ENCODE measurements at places on chromosomes 7 and 10.

GRCh38 chr7:46764100-46764936 lies 817.6 kb downstream of the TNS3 start:
- DNase-seq: no peak

- no peak for DNase-seq
Observed at GRCh38 chr7:27172315-27172774, 1.8 kb downstream of the HOXA10 start.

- peak; percentile 4 for DNase-seq
Observed at GRCh38 chr10:10901906-10902305, 115.8 kb upstream of the CELF2 start.

GRCh38 chr7:109915670-109916069 lies 1175.3 kb upstream of the LRRN3 start:
- DNase-seq: no peak

DNA sequence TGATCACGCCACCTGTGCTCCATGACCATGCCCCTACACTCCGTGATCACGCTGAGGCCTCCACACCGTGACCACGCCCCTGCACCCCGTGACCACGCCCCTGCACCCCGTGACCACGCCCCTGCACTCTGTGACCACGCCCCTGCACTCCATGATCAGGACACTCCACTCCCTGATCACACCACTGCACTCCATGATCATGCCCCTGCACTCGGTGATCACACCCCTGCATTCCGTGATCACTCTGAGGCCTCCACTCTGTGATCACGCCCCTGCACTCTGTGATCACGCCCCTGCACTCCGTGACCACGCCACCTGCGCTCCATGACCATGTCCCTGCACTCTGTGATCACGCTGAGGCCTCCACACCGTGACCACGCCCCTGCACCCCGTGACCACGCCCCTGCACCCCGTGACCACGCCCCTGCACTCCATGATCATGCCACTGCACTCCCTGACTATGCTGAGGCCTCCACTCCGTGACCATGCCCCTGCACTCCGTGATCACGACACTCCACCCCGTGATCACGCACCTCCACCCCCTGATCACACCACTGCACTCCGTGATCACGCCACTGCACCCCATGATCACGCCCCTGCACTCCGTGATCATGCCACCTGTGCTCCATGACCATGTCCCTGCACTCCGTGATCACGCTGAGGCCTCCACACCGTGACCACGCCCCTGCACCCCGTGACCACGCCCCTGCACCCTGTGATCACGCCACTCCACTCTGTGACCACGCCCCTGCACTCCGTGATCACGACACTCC lies 27.7 kb downstream of the STK32C start:
- no peak for DNase-seq

- DNase-seq: no peak
Observed at GRCh38 chr7:30771880-30772425, 736 bp downstream of the MINDY4 start.

DNA sequence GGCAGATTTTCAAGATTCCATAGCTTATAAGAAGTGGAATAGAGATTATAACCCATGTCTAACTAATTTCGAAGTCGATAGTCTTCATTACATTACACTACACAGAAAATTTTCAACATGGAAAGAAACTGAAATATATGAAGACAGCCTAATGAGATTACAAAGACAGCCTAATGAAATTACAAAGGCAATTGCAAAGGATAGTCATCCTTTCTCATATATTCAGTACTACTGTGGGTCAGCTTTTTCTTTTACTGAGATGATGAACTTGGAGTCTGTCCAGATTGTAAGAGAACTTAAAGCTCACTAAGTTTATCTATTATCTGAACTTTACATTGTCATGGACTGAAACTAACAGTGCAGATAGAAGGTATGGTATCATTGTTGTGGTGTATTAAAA lies 304.4 kb upstream of the MBL2 start:
- DNase-seq: no peak

GRCh38 chr10:86329896-86330680 lies 36.5 kb downstream of the GRID1 start:
- no peak for DNase-seq

DNA sequence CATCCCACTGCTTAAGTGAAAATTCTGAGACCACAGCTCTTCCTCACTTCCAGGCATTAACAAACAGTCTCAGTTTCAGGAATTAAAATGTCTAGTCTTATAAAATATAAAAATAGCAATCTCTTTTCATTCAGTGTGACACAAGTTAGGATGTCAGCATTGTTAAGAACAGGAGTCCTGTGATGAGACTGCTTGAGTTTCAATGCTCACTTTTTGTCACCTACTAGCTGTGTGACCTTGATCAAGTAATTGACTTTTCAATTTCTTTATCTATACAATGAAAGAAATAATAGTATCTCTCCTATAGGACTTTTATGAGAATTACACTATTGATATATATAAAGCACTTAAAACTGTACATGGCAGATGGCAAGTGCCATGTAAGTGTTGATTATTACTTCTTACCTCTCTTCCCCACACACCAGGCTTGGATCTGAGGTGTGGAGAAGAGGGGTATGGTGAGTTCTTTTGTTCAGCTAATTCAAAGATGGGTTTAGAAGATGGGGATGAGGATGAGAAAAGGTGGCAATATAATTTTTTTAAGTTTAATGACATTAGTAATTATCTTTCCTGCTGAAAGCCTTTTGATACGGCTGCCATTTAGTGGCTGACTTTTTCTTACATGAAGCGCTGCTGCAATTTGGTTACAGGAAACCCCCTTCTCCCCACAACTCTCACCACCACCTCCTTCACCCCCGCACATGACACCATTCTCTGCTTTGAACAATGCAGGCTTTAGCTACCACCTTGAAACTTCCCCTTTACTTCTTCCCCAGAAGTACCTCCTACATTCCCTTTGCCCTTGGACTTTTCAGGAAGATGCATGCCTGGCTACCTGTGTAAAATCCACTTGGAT lies 20.8 kb upstream of the HYAL4 start:
- no peak for DNase-seq

- no peak for DNase-seq
Observed at GRCh38 chr10:131316321-131317075, 5.0 kb upstream of the TCERG1L start.

DNA sequence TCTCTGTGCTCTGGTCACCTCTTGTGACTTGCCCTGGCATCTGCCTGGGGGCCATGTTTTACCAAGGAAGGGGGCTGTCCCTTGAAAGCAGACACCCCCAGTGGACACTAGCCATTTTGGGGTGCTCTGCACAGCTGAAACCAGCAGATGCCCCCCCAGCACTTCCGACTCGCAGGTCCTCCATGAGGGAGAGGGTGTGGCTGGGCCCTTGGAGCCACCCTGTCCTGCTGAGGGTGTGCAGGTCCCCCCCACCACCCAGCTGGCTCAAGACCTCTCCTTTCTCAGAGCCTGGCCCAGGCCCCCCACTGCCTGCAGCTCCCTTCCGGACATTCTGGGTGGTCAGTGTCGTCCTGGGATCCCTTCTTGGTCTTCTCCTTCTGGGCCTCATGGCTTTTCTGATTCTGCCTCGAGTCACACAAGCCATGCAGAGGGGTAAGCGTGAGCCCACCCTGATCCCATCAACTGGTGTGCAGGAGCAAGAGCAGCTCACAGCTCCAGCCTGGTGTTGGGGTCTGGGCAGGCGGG lies 12.3 kb downstream of the SCART1 start:
- DNase-seq: no peak

GRCh38 chr7:2621061-2621828 lies 10.5 kb upstream of the TTYH3 start:
- DNase-seq: peak; percentile 76

DNA sequence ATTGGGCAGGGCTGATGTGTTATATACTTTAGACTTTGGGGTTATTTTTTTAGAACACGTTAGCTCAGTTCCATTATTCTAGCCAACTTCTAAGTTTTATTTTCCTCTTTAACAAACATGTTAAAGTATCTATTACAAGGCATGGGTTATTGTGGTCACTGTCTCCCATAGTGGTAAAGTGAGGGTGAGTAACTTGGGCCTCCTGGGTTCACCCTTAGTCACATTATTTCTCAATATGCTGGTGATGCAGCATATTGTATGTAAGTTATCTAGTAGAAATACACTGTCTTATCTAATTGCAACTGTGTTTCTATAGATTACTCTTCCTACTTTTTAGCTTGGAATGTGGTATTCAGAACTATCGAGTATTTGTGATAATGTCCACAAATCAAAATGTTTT lies 65.9 kb downstream of the BBS9 start:
- DNase-seq: no peak

GRCh38 chr10:77016278-77016815 lies 621.3 kb downstream of the KCNMA1 start:
- no peak for DNase-seq

DNA sequence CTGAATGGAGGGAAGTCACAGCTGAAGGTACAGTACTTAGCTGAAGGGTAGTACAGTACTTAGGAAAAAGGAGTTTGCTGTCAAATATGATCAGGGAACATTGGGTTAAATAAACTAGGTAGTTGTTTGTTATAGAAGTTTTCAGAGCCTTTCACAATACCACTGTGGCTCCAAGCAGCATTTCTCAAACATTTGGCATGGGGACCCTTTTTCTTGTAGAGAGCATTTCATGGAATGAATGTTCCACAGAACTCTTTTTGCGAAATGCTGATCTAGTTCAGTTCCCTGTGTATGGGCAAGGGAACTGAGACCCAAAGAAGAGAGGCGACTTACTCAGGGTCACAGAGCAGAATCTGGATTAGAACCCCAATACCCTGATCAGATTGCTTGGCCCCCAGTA lies 31.5 kb upstream of the DDX50 start:
- DNase-seq: no peak

GRCh38 chr7:83447681-83448080 lies 201.3 kb downstream of the SEMA3E start:
- DNase-seq: no peak

DNA sequence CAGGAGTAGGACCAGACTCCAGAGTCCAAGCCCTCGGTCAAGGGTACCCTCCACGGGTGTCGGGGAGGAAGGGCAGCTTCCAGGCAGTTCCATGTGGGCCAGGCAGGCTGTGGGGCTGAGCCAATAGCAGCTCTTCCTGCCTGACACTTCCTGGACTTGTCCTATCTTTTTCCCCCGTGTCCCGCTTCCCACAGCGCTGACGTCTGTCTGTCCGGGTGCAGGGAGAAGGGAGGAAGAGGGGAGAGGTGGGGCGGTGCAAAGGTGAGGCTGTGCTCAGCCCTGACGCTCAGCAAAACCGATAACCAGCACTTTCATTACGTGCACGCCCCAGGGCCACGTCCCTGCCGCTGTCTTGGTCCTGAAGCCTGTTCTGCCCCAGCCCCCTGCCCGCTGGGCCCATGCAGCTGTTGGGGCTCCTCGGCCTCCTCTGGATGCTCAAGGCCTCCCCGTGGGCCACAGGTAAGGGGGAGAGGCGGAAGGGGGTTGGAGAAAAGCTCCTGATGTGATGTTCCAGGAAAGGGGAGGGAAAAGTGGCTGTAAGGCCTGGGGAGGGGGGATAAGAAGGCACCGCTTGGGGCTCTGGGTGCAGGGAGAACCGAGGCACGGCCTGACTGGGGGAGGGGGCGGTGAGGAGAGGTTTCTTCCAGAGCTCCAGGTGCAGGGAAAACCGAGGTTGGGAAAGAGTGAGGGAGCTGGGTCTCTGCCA lies at the start of gene MUC3A:
Gene MUC3A (plus strand): TSS at position 308 of the 706 bp plus-strand sequence. CDS start 91 bp downstream, at position 399.
- peak; percentile 45 for DNase-seq

DNA sequence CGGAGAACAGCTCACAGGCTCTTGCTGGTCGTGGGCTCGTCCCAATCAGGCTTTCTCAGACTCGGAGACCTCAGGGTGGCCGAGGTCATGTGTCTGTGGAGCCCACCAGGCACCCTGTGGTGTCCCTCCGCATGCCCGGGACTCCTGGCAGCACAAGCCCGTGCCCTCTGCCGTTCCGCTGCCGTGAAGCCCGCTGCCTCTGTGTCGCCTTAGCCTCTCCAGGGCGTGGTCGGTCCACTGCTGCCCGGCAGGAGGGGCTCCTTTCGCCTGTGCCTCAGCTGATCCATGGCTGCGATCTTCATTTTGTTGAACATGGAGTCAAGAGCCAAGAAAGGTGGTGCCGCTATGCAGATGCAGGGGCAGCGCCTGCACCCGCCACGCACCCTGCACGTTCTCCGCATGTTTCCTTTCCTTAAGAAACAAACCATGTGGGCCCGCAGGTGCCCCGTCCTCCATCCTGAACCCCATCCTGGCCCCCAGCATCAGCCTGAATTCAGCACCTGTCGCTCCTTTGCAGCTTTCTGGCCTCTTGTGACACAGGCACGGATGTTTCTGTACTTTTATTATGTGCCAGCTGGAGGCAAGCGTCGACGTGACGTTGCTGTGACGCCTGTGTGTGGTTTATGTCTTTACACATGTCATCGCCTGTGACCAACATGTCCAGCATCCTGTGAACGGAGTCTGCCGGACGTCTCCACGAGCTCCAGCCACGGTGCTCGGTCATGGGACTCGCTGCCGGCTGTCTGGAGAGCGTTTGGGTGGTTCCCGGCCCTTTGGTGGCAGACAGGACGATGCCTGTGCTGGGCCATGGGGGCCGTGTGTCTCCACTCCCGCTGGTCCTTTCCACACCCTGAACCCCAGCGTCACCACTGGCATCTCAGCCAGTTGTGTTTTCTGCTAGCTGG lies 69.9 kb downstream of the NKX6-2 start:
- DNase-seq: no peak

DNA sequence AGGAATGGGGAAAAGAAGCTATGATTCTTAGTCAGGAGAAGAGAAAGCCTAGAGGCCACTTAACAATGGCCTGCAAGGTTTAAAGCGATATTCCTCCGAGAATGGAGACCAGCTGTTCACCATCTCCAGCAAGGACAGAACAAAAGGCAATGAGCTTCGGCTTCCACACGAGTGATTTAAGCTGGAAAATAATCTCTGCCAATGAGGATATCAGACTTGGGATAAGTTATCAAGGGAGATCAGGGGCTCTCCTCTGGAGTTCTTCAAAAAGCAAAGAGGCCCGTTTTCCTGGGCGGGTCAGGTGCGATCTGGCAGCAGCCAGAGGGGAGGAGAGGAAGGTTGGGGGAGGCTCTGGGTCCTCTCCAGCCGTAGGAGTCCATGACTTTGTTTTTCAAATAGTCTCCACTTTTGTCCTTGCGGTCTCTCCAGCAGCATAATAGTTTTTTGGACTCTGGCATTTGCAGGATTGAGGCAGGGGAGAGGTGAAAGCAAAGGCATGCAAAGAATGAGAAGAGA lies 211.3 kb downstream of the SKIDA1 start:
- DNase-seq: peak; percentile 86

DNA sequence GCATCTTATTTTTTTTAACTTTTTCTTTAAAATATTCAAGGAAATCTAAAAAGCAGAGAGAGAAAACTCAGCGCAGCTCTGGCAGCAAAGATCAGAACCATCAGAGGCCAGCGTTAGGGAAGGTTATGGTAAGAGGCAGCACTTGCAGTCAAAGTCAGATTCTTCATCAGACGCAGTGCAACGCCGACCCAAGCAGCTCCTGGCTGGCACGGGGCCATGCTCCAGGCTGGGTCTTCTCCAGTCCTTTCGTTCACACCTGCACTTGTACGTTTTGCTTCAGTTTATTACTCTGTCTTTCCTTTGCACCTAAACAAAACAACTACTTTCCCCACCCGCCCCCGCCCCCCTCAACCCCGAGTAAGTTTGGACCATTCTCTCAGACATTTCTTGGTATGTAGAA lies 43.1 kb upstream of the SEC61G start:
- no peak for DNase-seq
